ENCODE measurements at places on chromosomes 6 and 20. TPM values are rescaled to one million over a fixed set of nuclear protein-coding genes. Genes with fewer than 3 reads are reported as not detected.

LAMA4 gene
- total RNA-seq: not detected

ARFGEF3 gene
- 1.6 TPM for total RNA-seq

SIRPB1 gene
- 1.0 TPM for total RNA-seq

ABHD16B gene
- total RNA-seq: 0.11 TPM

CFB gene
- total RNA-seq: 0.69 TPM

DCDC2 gene
- total RNA-seq: not detected

SLC35D3 gene
- not detected for total RNA-seq

OCSTAMP gene
- total RNA-seq: 0.19 TPM

PPP1R3G gene
- 0.09 TPM for total RNA-seq

SLC22A3 gene
- total RNA-seq: not detected

CLVS2 gene
- total RNA-seq: not detected

FHL5 gene
- not detected for total RNA-seq

GGTLC1 gene
- not detected for total RNA-seq

FNDC11 gene
- total RNA-seq: 0.27 TPM

PROKR2 gene
- total RNA-seq: not detected

PTK6 gene
- 0.48 TPM for total RNA-seq

ULBP2 gene
- 0.43 TPM for total RNA-seq

LRRC73 gene
- 0.19 TPM for total RNA-seq

CCDC170 gene
- not detected for total RNA-seq

RBM24 gene
- not detected for total RNA-seq

HRH3 gene
- total RNA-seq: not detected

IER3 gene
- 196 TPM for total RNA-seq

B3GAT2 gene
- not detected for total RNA-seq

TGM2 gene
- total RNA-seq: 0.04 TPM

VAPB gene
- 54.5 TPM for total RNA-seq

PAQR8 gene
- total RNA-seq: 9.0 TPM

HLA-G gene
- total RNA-seq: 0.55 TPM

TBXT gene
- total RNA-seq: not detected

OPN5 gene
- not detected for total RNA-seq

CRISP3 gene
- not detected for total RNA-seq

TOX2 gene
- 1.6 TPM for total RNA-seq

AKAP12 gene
- total RNA-seq: 4.1 TPM

WFDC12 gene
- not detected for total RNA-seq

PPP1R14C gene
- 0.21 TPM for total RNA-seq

BTNL2 gene
- not detected for total RNA-seq

TBC1D20 gene
- 25.2 TPM for total RNA-seq

ABRACL gene
- total RNA-seq: 92.5 TPM

TEAD3 gene
- 1.4 TPM for total RNA-seq

SCRT2 gene
- not detected for total RNA-seq

EFCAB8 gene
- total RNA-seq: 0.40 TPM

HLA-DQB2 gene
- 0.61 TPM for total RNA-seq

GABRR1 gene
- not detected for total RNA-seq

ADGRF5 gene
- total RNA-seq: not detected

SSR1 gene
- 129 TPM for total RNA-seq

MYLK4 gene
- 0.16 TPM for total RNA-seq

C6orf141 gene
- total RNA-seq: 1.1 TPM

PPP1R16B gene
- total RNA-seq: 78.8 TPM

SLC12A5 gene
- 0.73 TPM for total RNA-seq

COL21A1 gene
- total RNA-seq: not detected

RFX6 gene
- total RNA-seq: not detected

BMP6 gene
- total RNA-seq: 0.14 TPM

C6orf132 gene
- 0.14 TPM for total RNA-seq

KLC4 gene
- total RNA-seq: 10.1 TPM

BPHL gene
- total RNA-seq: 16.7 TPM

MPC1 gene
- 17.7 TPM for total RNA-seq

RBPJL gene
- not detected for total RNA-seq

PRKN gene
- 0.56 TPM for total RNA-seq

LY6G5C gene
- total RNA-seq: 1.2 TPM

NKAPL gene
- total RNA-seq: 0.14 TPM
